Endothelial cell of umbilical vein (primary cell): ENCODE measurements at places on chromosomes 2 and 18. TPM values are rescaled to one million over a fixed set of nuclear protein-coding genes. Genes with fewer than 3 reads are reported as not detected.

DNA sequence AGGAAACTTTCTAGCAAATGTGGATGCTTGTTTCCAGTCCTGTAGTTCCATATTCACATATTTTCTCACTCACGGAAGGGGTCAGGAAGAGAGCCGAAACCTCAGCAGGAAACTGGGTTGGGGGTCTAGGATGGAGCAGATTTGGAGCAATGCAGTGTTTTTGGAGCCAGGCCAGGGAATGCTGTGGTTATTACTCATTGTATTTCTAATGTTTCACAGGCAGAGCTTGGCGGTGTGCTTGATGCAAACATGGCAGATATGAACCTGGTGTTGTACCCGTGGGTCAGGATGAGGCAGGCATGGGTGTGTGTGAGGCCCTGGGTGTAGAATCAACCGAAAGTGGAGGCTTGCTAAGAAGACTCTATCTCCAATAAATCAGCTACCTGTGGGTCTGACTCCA lies 34.6 kb upstream of the ACKR3 start:
- peak; percentile 86 for DNase-seq

EDAR gene
- total RNA-seq, result not detected in 2 replicates

USP40 gene
- 32.5 and 36.5 TPM in 2 replicates for total RNA-seq

DNA sequence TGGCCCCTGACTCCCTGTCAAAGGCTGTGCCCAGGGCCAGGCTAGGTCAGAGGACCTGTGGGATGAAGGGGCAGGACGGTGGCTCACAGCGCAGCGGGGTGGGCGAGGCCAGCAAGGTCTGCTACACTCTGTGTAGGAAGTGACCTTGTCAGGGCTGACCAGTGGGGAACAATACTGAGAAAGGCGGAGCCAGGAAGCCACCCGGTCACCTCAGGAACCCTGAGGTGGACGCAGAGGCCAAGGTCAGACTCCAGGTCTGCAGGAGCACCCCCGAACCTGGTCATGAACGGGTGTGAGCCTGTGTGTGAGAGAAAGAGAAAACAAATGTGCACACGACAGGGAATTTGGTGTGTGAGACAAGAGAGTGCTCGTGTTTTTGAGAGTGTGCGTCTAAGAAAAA lies 72.3 kb downstream of the SMAD7 start:
- DNase-seq, result no peak

GRCh38 chr2:201996006-201996405 lies 37.6 kb upstream of the FZD7 start:
- no peak for DNase-seq

ASXL3 gene
- total RNA-seq, result 0.27 and 1.7 TPM in 2 replicates

SERPINB3 gene
- not detected in 2 replicates for total RNA-seq

DNA sequence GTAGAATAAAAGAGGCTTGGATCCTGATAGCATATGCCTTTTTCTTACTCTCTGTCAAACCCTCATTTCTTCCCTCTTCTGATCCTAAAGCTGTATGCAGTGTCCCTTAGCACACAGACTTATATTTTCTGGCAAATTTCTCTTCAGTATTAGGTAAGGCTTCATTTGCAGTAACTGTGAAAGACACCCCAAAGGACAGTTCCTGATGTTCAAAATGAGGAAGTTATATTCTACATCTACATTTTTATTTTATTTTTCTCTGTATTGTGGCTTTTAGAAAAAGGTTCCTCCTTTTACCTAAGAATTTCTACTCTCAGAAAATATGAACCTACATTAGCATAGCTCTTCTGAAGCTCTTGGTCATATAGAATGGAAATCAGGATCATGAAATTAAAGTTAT lies 261.7 kb downstream of the PDE11A start:
- DNase-seq, result no peak

TTC32 gene
- total RNA-seq, result 8.8 and 13.8 TPM in 2 replicates

GRCh38 chr2:51959696-51960095 lies 927.8 kb upstream of the NRXN1 start:
- DNase-seq, result no peak

GRCh38 chr2:28645553-28645952 lies 106.1 kb upstream of the PPP1CB start:
- no peak for DNase-seq

DNA sequence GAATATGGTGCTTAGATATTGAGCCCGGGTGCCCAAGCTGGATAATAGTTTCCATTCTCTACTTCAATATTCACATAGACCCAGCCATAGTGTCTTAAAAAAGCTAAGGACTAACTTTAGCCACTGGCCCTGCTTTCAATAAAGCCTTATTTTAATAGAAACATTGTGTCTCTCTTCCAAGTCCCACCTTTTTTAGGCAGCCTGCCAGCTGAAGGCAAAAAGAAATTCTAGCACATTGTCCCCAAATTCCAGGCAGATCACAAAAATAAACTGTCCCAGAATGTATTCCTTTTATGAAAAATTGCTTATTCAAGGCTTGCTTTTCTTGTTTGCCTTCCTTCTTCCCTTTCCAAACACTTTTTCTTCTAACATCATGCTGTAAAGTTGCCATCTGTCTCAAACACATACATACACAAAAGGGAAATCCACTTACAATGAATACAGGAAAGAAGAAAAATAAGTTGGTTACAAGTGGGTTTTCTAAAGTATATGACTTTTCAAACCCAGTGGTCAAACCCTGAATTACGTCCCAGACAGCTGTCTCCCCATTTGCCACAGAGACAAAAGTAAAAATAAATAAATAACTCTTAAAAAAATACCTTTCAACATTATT lies 778.5 kb downstream of the BCL11A start:
- no peak for DNase-seq

- no peak for DNase-seq
These were observed 20.2 kb upstream of the B3GNT2 start for GRCh38 chr2:62175728-62176127.

LRP1B gene
- total RNA-seq, result 0.07 TPM in 2 replicates

DNA sequence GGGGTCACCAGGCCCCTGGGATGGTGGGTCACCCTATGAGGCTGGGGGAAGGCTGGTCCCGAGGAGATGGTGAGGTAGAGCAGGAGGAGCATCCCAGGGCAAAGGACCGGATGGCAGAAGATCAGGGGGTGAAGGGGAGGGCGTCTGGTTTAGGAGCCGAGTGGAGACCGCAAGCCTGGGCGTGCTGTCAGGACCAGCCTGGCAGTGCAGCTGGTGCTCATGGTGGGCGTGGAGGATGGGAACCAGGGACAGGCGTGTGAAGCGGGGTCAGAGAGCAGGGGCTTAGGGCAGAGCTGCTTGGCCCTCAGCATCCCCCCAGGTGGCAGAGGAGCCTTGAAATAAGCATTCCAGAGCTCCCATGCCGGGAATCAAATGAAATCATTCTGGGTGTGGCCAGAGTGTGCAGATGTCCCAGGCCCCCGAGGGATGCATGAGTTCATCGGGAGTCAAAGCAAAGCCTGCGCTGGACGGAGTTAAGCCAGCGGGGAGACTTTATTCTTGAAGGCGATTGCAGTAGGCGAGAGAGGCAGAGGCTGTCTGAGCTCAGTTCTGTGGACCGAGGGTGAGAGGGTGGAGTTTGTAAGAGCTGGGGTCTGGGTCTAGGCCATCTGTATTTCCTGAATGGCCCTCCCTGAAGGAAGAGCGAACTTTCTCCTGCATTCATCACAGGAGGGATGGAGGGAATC lies 33.1 kb upstream of the MBP start:
- no peak for DNase-seq

- no peak for DNase-seq
These were observed 75.4 kb downstream of the CSRNP3 start for GRCh38 chr2:165544897-165545296.

DNA sequence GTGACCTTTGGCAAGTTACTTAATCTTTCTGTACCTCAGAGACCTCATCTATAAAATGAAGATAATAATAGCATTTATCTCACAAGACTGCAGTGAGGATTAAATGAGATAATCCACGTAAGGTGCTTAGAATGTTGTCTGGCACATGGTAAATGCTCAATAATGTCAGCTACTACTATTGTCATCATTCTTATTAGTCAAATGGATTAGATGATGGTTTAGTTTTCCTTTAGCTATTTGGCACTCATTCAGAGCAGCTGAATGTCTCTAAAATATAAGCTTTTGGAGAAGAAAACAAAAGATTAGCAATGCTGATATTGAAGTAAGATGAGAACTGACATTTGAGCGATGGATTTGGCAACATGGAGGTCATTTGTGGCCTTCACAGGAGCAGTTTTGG lies 125.1 kb downstream of the AQP4 start:
- no peak for DNase-seq
